ENCODE measurements at places on chromosomes 4 and X.

DNA sequence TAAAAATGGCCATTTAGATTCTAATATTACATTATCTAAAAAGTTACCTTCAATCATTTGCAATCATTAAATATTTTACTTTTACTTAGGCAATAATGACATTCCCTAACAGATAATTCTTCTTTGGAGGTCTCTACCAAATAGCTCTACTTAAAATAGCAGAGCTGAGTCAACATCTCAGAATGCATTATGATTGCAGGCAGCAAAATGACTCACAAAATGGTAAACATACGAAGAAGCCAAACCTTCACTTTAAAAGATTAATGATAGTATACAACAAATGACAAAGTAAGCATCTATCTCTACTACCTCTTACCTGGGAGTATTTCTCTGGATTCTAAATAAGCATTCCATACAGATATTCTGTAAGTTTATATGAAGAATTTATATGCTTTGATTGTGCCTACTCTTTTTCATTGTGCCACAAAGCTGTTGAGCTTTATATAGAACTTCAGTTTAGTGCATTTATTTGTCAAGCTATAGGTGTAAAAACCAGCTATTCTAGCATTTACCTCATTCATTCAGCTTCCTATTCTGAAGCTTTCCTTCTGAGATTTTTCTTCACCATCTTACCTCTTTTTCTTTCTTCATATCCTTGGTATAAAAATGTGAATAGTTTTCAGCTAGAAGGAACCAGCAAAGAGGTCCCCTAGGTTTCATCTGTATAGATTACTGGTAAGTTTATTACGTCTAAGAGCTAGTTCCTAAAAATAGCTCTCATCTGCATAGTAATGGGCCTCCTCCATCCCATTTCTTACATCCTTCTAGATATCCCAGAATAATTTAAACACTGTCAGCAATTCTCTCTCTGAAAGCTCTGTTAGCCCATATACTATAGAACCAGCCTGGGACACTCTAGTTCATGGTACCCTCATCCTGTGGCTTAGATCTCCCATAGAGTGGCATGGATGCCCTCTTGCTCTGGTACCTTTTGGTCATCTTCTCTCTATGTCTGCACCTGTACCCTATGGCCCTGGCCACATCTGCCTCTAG is 17.2 kb upstream of the SPCS3 start:
- no peak for DNase-seq

DNA sequence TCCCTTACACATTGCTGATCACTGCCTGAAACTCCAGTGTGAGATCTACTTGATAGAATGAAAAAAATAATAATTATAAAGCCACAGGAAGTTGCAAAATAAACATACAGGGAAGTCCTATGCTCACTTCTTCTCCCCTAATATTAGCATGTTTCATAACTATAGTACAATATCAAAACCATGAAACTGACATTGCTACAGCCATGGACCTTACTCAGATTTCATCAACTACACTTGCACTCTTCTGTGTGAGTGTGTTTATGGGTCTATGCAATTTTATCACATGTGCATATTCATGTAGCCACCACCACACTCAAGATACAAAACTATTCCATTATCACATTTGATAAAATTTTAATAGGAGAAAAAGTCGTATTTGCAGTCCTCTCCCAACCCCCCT is 57.3 kb downstream of the SPINK2 start:
- no peak for DNase-seq

DNA sequence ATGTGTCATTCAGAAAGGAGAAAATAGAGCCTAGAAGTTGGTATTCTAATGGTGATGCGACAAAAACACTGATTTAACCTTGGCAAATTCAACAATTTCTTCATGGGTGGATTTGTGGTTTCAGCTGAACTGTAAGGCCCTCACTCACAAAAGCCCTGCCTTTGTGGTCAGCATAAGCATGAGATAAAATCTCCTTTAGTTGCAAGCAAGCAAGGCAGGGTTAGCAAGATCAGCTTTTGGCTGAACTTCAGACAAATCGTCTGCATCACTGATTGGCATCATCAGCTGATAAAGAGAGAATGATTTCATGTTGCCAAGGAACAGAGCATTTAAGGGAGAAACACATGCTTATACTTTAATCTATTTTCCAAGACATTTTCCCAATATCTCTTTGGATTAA is 2582.2 kb downstream of the PCDH7 start:
- DNase-seq = no peak

- DNase-seq = peak; percentile 1
Observed at GRCh38 chr4:170949084-170949483, 859.3 kb upstream of the AADAT start.

DNA sequence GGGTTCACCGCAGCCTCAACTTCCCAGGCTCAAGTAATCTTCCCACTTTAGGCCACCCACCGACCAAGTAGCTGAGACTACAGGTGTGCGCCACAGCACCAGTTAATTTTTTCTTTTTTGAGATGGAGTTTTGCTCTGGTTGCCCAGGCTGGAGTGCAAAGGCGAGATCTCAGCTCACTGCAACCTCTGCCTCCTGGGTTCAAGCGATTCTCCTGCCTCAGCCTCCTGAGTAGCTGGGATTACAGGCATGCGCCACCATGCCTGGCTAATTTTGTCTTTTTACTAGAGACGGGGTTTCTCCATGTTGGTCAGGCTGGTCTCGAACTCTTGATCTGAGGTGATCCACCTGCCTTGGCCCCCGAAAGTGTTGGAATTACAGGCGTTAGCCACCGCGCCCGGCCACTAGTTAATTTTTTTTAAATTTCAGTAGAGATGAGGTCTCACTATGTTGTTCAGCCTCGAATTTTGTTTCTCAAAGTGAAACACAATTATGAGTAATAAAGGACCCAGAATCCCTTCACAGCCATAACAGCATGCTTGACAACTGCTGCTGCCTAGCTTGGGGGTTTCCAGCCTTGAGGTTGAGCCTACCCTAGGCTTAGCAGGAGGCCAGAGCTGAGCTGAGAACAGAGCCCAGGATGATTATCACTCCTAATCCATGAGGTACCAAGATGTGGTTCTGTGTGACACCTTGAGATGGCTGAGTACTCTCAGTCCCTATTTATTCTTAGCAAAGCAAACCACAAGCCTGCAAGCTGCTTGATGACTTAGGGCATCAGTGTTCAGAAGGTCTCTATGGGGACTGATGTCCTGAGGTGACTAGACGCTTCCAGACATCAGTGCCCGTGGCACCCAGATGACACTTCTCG is 41.6 kb upstream of the NKRF start:
- no peak for DNase-seq

GRCh38 chr4:113822555-113823290 is 61.2 kb upstream of the CAMK2D start:
- no peak for DNase-seq
